ENCODE measurements at places on chromosomes 12 and 14. TPM values are rescaled to one million over a fixed set of nuclear protein-coding genes. Genes with fewer than 3 reads are reported as not detected.

LRRC10 gene
- total RNA-seq: not detected

PPP4R4 gene
- 0.27 TPM for total RNA-seq

NR4A1 gene
- 48.1 TPM for total RNA-seq

TAS2R42 gene
- total RNA-seq: not detected

ASB2 gene
- total RNA-seq: 2.2 TPM

SDR9C7 gene
- not detected for total RNA-seq

SRRM4 gene
- not detected for total RNA-seq

LHX5 gene
- total RNA-seq: not detected
